Stomach (tissue), 19 donors: ENCODE measurements at places on chromosomes 7 and 10. TPM values are rescaled to one million over a fixed set of nuclear protein-coding genes. Genes with fewer than 3 reads are reported as not detected.

DGKI gene
- 0.19 TPM for polyA plus RNA-seq

MYL10 gene
- not detected for polyA plus RNA-seq

KLF14 gene
- not detected for polyA plus RNA-seq

SYNPO2L gene
- 0.03 TPM for polyA plus RNA-seq

OR9A2 gene
- not detected for polyA plus RNA-seq

ARHGEF5 gene
- polyA plus RNA-seq, result 11.0 TPM

COL28A1 gene
- polyA plus RNA-seq, result 4.0 TPM

FRMD4A gene
- 7.5 TPM for polyA plus RNA-seq

TAS2R4 gene
- polyA plus RNA-seq, result not detected

ITIH5 gene
- polyA plus RNA-seq, result 4.1 TPM

LRCH4 gene
- polyA plus RNA-seq, result 39.5 TPM

CALML5 gene
- polyA plus RNA-seq, result 2.4 TPM

PRSS2 gene
- 69.4 TPM for polyA plus RNA-seq

CFAP58 gene
- 0.20 TPM for polyA plus RNA-seq

CHRM2 gene
- not detected for polyA plus RNA-seq

MBL2 gene
- not detected for polyA plus RNA-seq

EBLN1 gene
- not detected for polyA plus RNA-seq

ZC3HAV1L gene
- 0.33 TPM for polyA plus RNA-seq

FAM25C gene
- polyA plus RNA-seq, result not detected

UNC5B gene
- 2.0 TPM for polyA plus RNA-seq

SSC4D gene
- 0.80 TPM for polyA plus RNA-seq

ZNF365 gene
- 0.40 TPM for polyA plus RNA-seq

IFIT3 gene
- polyA plus RNA-seq, result 11.3 TPM

MEIG1 gene
- polyA plus RNA-seq, result 0.58 TPM

ANKRD61 gene
- not detected for polyA plus RNA-seq

TRIM74 gene
- polyA plus RNA-seq, result 6.2 TPM

PKD2L1 gene
- not detected for polyA plus RNA-seq

RET gene
- 0.31 TPM for polyA plus RNA-seq

SNX10 gene
- 3.7 TPM for polyA plus RNA-seq

CDK14 gene
- 14.2 TPM for polyA plus RNA-seq

MINDY4 gene
- 1.6 TPM for polyA plus RNA-seq
